ENCODE measurements at places on chromosomes 16 and 17. TPM values are rescaled to one million over a fixed set of nuclear protein-coding genes. Genes with fewer than 3 reads are reported as not detected.

DNA sequence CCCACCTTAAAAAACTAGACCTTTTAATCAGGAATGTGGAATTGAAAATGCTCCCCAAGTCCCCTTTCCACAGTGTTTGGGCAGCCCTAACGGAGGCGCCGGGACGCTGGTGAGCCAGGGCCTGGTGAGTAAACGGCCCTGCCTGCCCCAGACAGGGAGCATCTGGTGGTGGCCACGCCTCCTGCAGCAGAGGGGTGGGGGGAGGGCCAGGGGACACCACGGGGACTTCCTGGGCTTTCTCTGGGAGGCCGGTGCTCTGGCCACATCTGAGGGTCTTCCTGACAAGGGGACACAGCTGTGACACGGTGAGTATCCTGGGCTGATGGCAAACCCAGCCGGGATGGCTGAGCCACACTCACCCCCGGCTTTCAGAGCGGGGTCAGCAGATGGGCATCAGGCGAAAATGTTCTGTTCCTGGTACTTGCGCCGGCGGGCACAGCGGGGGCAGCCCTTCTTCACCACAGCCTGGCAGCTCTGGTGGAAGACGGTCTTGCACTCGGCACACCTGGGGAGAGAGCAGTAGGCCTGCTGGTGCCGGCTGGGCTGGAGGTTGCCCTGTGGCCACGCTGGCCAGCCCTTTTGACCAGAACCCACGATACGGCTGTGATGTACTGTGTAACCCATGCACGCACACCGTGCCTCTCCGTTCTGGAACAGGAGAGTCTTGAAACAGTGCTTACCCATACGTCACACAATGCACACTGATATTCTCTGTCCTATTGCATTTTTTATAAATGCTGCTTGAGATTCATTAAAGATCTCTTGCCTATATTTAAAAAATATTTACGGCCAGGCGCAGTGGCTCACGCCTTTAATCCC lies 5.0 kb upstream of the ARHGAP27 start:
- no peak for DNase-seq

GRCh38 chr17:36862116-36862920 lies 75.0 kb upstream of the LHX1 start:
- DNase-seq: no peak

Gene PDILT
- total RNA-seq: not detected

GRCh38 chr16:81616321-81617020 lies 162.6 kb upstream of the PLCG2 start:
- DNase-seq: peak; percentile 60

- no peak for DNase-seq
Measured at GRCh38 chr17:42603318-42603717, 5.9 kb downstream of the RETREG3 start.

DNA sequence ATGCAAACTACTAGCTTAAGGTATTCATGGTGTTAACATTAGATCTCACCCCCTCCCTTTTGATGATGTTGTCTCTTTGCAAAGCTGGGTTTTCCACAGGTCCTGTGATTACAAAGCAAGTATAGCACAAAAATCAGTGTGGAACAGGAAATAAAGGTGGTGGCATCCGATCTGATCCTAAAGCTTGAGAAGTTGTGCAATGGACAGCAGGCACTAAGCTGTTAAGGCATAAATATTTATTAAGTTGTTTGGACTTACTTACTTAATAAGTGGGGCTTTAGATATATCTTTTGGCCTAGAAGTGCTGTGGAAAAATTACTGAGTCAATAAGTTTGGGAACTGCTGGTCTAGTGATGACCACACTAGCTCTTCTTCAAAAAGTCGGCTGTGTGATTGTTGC lies 5.0 kb downstream of the GLP2R start:
- no peak for DNase-seq

Gene ALDH3A1
- 3.7 TPM for total RNA-seq

DNA sequence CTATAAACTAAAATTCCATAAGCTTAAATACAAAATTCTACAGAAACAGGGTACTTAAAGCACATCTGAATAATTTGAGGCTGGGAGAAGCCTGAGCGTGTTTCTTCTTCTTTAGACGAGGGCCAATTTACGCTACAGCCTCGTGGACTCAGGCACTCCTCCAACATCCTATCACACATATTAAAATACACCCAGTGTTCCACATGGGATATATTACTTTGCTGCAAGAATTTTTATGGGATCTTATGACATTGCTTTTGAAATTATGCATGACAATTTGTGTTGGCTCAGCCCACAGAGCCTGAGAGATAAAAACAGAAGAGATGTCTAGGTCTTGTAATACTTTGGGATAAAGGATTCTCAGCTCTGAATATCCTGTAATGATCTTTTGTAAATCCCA lies 3.5 kb upstream of the TANGO6 start:
- no peak for DNase-seq

DNA sequence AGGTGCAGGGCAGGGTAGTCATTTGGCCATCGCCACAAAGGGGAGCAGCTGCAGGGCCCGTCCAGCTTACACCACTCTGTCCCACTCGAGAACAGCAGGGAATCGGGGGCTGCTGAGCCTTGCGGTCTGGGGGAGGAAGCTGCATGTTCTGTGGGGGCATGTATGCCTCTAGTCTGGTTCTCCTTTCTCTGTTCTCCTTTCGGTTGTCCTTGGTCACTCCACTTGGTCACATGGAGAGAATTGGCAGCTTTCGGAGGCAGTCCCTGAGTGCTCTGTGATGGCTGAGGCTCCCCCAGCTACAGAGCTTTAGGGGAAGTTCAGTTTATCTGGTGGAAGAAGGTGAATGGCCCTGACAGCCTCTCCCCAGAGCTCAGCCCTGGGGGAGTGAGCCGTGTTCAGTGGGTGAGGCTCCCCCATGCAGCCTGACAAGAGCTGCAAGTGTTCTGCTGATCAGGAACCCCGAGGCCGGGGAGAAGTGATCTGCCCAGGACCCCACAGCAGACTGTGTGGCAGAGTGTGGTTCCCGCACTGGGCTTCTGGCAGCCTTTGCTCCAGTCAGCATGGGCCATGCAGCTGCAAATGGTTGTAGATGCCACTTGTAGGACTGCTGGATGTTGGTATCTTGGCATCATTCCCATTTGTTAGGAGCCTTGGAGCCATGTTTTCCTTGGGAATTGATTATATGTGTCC lies 22.3 kb upstream of the SMPD3 start:
- peak; percentile 42 for DNase-seq

GRCh38 chr17:2860883-2861282 lies 64.6 kb downstream of the RAP1GAP2 start:
- no peak for DNase-seq

Gene CHST5
- 142 TPM for total RNA-seq

Gene ATXN7L3
- total RNA-seq: 77.3 TPM

Gene FMNL1
- 8.4 TPM for total RNA-seq

DNA sequence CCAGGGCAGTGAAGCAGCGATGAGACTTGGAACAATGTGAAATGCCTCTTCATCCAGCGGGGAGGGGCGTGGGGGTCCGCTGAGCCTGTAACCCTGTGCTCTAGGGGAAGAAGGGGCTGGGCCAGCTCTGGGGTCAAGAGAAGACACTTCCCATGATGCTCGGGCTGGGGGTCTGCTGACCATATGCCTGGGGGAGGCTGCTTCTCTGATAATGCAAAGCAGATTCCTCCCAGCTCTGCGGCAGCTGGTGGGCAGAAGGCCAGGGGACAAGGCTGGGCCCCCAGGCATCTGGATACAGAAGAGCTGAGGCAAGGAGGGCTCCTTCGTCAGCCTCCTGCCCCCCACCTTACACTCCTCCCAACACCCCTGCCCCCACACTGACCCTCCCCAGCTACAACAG lies 24.7 kb downstream of the NGFR start:
- no peak for DNase-seq

GRCh38 chr16:68651136-68651535 lies 6.0 kb downstream of the CDH3 start:
- no peak for DNase-seq

DNA sequence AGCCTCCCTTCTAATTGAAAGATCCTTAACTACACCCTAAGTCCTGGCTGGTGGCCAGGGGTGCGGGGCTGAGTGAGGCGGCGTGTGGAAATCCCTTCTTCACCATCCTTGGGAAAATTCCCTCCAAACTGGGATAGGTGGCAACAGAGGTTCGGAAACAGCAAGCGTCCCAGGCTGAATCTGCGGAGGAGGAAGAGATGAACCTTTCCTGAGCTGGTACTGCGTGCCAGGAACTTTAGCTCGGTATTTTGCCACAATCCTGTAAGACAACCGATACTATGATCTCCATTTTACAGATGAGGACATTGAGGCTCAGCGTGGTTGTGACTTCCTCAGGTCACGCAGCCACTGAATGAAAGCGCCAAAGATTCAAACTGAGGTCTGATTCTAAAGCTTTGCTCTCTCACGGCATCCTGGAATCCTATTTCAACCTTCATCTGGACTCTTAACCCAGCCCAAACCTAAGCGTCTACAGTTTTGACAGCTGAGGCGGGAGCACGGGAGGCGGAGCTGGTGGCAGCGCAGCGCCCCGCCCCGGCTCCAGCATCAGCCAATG lies 583 bp upstream of the CYLD start:
- peak; percentile 38 for DNase-seq

Gene GINS2
- 39.9 TPM for total RNA-seq

Gene HBA2
- total RNA-seq: 64.9 TPM

GRCh38 chr17:41864498-41864835 lies 756 bp downstream of the KLHL11 start:
- no peak for DNase-seq

Gene FADS6
- 0.30 TPM for total RNA-seq

DNA sequence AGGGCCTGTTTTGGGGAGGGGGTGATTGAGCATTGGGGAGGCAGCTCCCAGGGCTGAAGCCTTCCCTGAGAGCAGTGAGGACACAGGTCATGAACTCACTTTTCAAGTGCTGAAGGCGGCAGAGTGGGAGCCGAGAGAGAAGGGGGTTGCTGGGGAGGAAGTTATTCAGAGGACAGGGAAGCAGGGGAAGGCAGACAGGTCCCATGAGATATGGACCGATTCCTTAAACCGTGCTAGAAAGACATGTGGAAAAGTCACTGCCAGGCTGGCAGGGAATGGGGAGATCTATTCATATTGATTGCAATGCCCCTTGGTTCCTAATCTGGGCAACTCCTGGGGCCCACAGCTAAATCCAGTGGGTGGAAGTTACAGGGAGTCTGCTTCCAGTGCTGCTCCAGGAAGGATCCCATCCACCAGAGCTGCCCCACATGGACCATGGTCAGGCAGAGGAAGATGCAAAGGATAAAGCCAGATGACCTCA lies 1.1 kb downstream of the CCL4 start:
- DNase-seq: no peak

- DNase-seq: peak; percentile 82
Measured at GRCh38 chr17:7589204-7589868, 558 bp downstream of the SOX15 start.

- peak; percentile 28 for DNase-seq
Measured at GRCh38 chr16:80803339-80804055, 901 bp downstream of the CDYL2 start.

- no peak for DNase-seq
Measured at GRCh38 chr17:62657145-62657665, 29.7 kb downstream of the MRC2 start.

GRCh38 chr17:16005636-16006035 lies 6.0 kb downstream of the TTC19 start:
- no peak for DNase-seq

Gene CA4
- 111 TPM for total RNA-seq

DNA sequence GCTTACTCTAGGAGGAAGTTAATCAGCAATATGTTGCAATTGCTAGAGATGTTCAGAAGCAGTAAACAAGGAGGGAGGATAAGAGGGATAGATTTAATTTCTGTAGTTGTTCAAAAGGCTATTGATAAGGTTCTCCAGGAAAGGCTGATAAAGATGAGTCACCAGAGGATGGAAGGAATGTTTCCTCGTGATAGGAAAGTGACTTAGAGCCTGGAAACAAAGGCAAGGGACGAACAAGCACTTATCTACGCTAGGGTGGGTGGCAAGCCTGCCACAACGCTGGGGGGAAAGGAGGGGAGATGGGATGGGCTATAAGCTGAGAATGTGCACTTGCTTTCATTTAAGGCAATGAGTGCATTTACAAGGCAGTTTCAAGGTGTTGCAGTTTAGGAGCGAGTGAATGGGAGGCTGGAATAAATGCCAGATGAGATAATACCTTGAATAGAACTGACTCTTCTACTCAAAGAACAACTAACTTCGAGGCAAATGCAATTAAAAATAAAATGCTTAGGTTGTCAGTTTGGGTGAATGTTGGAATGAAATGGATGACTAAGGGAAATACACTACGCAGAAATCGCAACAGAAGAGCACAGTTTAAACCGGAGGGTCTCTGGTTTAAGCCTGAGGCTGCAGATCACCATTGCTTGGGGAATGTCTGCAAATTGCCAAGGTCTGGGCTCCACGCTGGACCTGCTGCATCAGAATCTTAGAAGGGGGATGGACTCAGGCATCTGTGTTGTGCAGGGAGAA lies 76.0 kb upstream of the RBBP6 start:
- DNase-seq: no peak

DNA sequence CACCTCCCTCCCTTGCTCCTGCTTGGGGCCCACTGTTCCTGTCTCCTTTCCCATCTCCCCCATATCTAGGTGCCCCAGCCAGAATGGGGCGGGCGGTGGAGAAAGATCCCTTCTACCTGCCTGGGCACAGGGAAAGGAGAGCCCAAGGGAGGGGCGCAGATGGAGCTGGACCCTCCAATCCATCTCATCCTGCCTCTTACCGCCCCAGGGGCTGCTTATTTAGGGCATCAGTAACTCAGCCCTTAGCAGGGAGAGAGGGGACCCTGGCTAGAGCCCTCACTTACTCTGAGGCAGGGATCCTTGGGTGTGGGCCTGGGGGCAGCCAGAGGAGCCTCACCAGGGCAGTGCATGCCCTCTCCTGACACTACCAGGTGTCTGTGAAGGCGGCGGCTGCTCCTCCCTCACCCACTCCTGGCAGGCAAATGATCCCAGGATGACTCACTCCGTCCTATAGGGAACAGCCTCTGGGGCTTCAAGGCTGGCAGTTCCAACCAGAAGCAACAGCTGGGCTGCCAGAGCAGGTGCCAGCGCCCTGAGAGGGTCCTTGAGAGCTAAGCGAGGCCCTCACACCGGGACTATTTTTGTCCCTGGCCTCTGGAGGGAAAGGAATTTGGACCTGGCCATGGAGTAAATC lies 16.3 kb upstream of the BCAR1 start:
- peak; percentile 86 for DNase-seq

Gene SULT1A2
- total RNA-seq: 7.6 TPM

DNA sequence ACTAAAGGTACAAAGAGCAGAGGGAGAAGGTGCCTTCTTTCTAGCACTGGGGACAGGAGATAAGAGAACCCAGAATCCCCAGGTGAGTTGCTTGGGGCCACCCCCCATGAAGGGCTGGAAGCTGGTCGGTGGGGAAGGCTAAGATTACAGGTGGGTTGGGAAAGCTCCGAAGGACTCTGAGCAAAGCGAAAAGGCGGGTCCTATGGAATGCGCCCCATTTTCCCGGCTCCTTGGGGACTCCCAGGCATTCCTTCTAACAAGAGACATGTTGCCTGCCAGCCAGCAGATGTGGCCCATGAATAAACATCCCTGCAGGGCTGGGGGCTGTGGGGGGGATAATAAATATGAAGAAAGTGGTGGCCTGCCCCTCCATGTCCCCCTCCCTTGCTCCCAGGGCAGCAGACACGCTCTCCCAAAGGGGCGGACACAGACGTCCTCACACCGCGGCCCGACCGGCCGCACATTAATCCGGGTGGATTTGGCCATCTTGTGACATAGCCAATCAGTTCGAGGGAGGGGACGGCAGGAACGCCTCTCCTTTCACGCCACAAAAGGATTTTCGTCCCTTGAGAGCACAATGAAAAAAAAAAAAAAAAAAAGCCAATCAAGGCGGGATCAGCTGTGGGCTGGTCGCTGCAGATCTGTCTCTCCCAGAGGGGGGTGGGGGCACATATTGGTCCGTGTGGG lies 98.5 kb downstream of the SOX9 start:
- no peak for DNase-seq

Gene RNF222
- not detected for total RNA-seq

Gene ADORA2B
- total RNA-seq: 39.4 TPM
